ENCODE measurements at places on chromosomes 2 and 18.

DNA sequence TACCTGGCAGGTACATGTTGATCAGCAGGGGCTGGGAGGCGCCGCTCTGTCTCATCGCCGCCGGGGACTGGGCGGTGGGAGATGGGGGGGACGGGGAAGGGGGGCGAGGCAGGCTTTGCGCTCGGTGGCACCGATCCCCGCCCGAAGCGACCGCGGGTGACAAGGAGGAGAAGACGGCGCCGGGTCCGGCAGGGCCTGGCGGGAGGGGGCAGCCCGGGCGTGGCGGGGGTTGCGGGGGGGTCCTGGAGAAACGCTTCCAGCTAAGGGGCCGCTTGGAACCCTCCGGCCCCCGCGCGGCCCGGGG is at the start of gene FEV:
Gene FEV (minus strand): TSS at position 164 of the 304 bp plus-strand sequence. CDS start 109 bp downstream, at position 55.
- DNase-seq, result no peak

- DNase-seq, result no peak
These were observed 47.8 kb upstream of the MAPRE3 start for GRCh38 chr2:26922405-26923188.

GRCh38 chr2:143356736-143357446 is 227.7 kb downstream of the ARHGAP15 start:
- no peak for DNase-seq

DNA sequence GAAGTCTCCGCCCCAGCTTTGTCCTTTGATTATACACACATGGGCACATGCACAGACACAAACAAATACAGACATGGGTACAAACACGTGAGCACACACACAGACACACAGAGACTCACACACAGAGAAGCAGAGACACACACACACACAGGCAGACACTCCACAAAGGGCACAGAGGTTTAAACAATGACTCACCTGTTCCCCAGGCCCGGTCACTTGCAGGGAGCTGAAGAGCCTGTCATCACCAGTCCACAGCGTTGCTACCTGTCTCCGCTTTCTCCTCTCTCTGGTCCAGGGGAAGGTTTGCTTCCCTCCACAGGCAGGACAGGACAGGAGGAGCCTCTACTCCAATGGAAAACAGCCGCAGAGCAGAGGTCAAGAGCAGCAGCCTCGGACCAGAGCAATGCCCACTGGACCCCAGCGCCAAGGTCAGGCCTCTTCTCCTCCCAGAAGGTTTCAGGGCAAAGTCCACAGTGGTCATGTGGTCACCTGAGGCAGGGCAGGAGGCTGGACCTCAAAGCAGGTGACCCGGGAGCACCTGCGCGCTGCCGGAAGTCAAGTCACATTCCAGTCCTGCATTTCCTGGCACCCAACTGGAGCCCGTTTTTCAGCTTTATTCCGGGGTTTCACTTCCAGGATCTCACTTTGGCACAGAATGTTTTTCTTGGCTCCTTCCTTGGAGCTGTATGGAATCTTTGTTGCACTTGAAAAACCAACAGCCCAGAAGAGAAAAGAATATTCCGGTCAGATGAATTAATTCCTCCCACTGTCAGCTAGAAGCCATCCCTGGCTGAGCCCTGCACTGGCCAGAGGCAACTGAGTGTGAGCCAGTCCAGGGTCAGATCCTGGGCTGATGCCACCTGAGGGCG is at the start of gene RAB17:
Gene RAB17 (minus strand): TSS at position 463 of the 869 bp plus-strand sequence. CDS start 4,580 bp downstream, outside the sequence.
- no peak for DNase-seq

- no peak for DNase-seq
These were observed 186.1 kb downstream of the INHBB start for GRCh38 chr2:120531863-120532600.

- DNase-seq, result no peak
These were observed 35.6 kb downstream of the TWIST2 start for GRCh38 chr2:238883421-238883901.

GRCh38 chr2:101295895-101296294 is 12.6 kb downstream of the RNF149 start:
- DNase-seq, result no peak

Data from stimulated activated CD8-positive, alpha-beta memory T cell treated with anti-CD3 and anti-CD28 coated beads, Interleukin-7, amount 100 ng/mL, for 1 hour (primary cell).